ENCODE measurements at places on chromosomes 2 and 18.

DNA sequence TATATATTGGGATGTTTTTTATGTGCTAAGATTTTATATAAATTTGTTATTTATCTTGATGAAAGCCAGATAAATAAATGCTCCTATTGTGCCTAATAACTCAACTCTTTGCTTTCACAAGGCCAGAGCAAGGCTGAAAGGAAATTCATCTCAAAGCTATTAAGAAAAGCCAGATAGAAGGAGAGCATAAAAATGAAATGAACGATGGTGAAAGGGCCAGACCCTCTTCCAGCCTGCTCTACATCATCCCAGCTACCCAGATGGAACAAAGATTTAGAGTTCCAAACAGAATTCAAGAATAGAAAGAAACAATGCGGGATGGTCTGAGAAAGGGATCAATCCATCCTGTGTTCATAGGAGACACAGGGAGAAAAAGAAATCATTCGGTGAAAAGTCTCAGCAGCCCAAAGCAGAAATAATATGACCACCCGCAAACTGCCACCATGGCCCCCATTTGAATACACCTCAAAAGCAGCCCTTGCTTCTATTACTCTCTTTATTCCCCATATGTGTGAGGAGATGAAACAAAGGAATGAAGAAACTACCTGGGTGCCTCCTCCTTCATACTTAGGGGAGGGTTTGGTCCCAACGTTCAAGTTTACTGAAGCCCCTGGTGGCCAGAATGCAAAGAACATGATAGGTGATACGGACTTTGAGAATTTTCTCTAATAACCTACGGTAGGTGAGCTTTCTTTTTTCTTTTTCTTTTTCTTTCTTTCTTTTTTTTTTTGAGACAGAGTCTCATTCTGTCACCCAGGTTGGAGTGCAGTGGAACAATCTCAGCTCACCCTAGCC, 110.1 kb upstream of the FBXO11 start:
- no peak for DNase-seq

DNA sequence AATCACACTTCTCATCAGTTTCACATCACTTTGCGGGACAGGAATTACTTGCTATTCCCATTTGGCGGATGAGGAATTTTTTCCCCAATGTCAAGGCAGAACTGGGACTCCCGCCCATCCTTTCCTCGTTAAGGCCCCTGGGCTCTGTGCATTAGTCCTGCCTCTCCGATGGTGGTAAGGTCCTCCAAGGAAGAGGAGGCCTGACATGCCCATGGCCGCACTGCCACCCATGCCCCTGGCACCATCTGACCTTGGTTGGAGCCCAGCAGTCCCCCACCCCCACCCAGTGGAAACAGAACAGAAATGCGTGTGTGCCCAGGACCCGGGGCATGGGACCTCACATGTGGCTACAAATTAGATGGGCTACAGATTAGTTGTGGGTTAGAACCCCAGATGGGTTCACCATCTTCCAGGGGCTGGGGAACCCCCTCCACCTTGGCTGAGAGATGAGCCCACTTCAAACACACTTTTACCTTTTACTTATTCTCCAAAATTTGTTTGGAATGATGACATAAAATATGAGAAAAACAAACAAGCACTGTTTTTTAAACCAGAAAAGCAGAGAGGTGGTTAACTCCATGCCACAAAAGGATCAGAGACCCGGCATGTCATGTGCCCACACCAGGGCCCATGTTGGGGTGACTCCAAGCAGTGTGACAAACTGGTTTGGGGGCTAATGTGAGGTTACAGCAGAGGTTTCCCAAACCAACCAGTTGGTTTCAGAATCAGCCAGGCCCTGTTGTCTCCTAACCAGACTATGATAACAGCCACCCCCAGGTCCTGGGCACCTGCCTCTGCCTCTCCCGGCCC, 11.0 kb upstream of the DUSP2 start:
- DNase-seq: no peak

GRCh38 chr18:23835506-23835905, 146.3 kb downstream of the LAMA3 start:
- DNase-seq: no peak

DNA sequence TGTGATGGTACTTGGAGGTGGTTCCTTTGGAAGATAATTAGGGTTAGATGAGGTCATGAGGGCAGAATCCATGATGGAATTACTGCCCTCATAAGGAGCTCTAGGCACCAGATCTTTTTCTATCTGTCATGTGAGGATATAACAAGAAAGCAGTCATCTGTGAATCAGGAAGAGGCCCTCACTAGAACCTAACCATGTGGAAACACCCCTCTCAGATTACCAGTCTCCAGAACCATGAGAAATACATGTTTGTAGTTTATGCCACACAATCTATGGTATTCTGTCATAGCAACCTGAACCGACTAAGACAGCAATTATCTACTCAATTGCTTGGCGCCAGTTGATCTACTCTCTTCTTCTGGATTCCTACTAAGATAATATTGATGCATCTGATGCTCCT, 2.4 kb upstream of the SERPINB10 start:
- no peak for DNase-seq

DNA sequence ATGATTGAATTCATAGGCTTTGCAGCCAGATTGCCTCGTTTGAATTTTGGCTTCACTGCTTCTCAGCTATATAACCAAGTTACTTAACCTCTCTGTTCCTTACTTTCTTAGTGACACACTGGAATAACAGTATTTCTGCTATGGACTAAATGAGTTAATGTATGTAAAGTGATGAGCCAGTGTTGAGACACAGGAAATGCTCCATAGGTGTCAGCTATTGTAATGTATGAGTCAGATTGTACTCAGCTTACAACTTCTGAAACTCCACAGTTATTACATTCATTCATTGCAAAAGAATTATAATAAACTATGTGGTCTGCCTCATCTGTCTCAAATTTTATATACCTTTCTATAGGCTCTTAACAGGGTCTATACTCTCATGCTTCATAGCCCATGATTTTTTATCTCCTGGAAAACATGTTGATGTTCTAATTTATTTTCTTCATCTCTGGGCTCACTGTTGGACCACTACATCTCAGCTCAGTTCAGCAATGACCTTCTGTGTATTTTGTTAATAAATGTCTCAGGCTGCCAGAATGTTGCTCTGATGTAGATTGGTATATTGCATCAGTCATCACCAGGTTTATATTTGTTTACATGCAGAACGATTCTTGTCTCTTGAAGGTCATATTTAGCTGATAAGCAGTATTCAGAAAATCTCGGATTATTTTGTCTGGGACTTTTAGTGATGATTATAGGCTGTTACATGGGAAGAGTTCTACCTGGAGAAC, 76.2 kb downstream of the MAP3K20 start:
- no peak for DNase-seq

GRCh38 chr2:195214072-195214471, 443.0 kb upstream of the SLC39A10 start:
- DNase-seq: no peak

DNA sequence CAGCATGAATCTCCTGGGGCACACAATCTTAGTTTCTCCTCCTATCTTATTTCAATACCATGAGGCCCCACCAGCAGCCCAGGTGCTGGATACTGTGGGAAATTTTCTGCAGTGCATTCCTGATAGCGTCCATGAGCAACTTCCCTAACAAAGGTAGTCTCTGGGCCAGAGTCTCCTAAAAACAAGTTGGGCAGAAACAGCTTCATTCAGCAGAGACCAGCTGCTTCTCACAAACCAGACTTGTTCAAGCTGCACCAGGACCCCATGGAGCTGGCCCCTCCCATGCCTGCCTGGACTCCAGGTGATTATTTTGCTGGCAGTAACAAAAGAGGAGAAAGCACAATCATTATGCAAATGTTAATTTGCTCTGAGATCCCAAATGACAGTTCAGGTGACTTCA, 31.4 kb downstream of the MYO5B start:
- DNase-seq: no peak

DNA sequence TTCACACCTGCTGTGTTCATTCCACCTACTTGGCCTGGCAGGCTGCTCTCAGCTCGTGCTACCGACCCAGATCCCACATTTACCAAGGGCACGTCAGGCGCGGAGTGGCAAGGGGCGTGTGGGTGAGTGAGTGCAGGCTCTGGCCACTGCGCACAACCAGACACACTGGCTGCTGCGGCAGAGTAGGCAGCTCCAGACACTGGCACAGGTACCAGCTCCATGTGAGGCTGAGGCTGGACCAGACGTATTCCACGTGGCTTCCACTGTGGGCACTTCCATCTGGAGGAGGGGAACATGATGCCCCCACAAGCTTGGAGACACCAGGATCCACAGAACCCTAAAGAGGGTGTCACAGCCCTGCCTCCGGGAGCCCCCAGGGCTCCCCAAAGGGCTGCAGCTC, 74.6 kb upstream of the ZNF804A start:
- DNase-seq: no peak

GRCh38 chr18:52850031-52850560, 510.1 kb downstream of the DCC start:
- DNase-seq: no peak

GRCh38 chr18:12639990-12640880, 17.7 kb downstream of the SPIRE1 start:
- DNase-seq: no peak

DNA sequence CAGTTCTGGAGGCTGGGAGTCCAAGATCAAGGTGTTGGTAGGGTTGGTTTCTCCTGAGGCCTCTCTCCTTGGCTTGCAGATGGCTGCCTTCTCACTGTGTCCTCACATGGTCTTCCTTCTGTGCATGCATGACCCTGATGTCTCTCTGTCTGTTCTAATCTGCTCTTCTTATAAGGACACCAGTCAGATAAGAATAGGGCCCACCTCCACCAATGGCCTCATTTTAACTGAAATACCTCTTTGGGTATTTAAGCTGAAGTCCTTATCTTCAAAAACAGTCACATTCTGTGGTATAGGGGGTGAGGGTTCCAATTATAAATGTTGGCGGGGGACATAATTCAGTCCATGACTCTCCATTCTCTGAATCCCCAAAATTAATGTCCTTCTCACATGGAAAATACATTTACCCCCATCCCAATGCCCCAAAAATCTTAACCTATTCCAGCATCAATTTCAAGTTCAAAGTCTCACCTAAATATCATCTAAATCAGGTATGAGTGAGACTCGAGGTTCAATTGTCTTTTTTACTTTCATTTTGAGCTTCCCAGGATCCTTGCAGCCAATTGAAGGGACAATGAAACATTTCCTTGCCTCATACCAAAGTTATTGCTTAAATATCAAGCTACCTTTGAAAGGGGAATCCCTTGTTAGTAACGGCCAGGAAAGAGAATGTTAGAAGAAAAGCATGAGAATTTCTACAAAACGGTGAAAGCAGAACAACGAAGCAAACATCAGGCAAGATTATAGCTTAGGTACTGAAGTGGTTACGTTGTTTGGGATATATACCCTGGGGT, 20.6 kb upstream of the CNOT11 start:
- no peak for DNase-seq

GRCh38 chr18:34493566-34494358, 216.3 kb upstream of the DTNA start:
- DNase-seq: no peak

DNA sequence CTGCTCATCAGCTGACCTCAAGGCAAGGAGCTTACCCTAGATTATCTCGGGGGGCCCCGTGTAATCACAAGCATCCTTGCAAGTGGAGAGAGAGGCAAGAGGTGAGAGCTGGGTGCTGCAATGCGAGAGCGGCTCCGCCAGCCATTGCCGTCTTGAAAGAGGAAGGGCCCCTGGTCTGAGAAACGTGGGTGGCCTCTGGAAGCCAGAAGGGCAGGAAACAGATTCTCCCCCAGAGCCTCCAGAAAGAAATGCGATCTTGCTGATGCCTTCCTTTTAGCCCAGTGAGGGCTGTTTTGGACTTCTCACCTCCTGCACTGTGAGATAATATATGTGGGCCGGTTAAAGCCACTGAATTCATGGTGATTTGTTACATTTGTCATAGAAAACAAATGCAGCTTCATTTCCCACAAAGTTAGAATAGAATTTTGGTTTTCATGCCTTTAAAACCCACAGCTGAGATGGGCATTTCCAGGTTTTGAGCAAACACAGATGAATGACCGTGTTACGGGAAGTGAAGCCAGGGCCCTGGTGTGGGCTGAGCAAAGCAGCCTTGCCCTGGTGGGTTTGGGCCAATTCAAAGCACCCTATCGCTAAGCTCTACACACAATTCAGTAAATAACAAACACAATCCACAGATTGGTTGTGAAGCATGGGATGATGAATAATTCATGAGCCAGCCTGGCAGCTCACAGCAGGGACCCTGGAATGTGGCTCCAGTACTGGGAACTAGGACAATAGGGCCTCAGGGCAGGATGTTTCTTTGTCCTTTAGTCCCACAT, 319.9 kb upstream of the HS6ST1 start:
- peak; percentile 10 for DNase-seq

- DNase-seq: no peak
These were observed 6.4 kb upstream of the SMAD7 start for GRCh38 chr18:48957136-48957535.

- no peak for DNase-seq
These were observed 53.8 kb upstream of the GATA6 start for GRCh38 chr18:22115573-22115972.

DNA sequence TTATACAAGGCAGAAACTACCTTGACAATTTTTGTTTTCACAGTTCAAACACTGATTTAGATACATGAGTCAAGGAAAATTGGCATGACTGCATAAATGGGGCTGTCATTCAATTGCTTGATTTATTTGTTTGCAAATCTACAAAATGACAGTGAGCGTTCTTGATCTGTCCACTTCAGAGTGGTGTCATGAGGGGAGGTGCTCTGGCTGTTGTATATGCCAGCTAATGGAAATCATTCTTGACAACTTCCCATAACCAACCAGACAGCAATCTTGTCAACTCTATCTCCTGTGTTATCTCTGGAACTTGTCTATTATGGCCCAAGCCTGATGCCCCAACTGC, 120.6 kb upstream of the UGP2 start:
- DNase-seq: no peak

DNA sequence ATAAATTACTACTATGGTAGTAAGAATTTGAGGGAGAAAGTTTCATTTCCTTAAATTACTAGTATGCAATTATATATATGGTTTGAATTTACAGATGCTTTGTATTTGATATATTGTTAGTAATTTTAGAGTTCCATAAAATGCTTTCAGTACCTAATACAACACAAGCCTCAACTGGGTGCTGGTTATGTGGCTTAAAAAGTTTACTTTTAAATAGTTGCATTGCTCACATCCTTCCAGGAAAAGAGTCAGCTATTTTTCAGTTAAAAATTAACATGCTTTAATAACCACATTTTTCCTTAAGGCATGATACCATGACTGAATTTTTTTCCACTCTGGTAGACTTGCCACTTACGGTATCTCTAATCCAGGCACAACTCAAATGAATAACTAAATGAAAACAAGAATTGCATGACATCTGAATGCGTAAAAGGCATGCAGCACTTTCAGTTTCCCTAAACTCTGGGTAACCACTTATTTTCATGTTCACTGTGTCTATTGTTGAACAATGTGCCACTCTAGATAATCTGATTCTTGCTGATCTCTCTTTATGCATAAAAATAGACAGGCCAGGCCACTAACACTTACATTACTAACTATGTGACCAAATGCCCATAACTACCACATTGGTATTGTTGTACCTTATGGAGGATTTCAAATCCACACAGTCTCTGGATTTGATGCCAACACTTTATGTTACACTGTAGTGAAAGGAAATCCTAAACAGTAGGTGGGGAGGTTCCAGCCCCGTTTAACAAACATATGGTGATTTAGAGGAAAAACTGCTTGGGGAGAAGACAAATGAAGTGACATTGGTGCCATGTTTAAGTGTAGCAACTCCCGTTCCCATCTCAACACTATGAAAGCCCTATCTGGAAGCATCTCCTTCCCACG, 35.5 kb upstream of the SLC35F5 start:
- DNase-seq: no peak

- DNase-seq: no peak
These were observed 350.7 kb upstream of the MYT1L start for GRCh38 chr2:2681711-2682251.

- DNase-seq: no peak
These were observed 138.0 kb upstream of the DNMT3A start for GRCh38 chr2:25479761-25480160.

All from GM04503 (cell line).